ENCODE measurements at places on chromosomes 12 and 14. TPM values are rescaled to one million over a fixed set of nuclear protein-coding genes. Genes with fewer than 3 reads are reported as not detected.

DNA sequence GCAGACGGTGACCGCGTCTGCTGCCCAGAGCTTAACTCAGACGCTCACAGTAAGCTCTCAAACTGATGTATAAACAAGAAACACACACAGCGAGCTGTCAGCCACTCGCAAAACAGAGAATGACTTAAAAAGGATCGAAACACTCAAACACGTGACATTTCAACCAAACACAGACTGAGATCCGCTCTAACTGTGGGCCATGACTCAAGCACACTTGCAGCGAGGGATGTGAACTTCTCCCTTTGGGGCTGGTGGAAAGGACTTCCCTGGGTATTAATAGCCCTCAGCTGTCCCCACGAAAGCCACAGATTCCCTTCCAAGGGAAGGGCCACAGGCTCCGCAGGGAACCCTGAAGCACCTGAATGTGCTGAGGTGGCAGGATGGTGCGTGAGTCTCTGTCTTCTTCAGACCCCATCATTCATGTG is 29.1 kb downstream of the CCDC88C start:
- no peak for DNase-seq

- no peak for DNase-seq
Observed at GRCh38 chr12:40650038-40650704, 42.1 kb upstream of the CNTN1 start.

GRCh38 chr12:130436741-130437501 is 99.2 kb downstream of the PIWIL1 start:
- DNase-seq: no peak

CLEC1B gene
- not detected for total RNA-seq

PLCZ1 gene
- not detected for total RNA-seq

All from dorsolateral prefrontal cortex (tissue), 122 donors.